Cortex of kidney (tissue), 1 donor: ENCODE measurements at places on chromosomes 13 and 19.

DNA sequence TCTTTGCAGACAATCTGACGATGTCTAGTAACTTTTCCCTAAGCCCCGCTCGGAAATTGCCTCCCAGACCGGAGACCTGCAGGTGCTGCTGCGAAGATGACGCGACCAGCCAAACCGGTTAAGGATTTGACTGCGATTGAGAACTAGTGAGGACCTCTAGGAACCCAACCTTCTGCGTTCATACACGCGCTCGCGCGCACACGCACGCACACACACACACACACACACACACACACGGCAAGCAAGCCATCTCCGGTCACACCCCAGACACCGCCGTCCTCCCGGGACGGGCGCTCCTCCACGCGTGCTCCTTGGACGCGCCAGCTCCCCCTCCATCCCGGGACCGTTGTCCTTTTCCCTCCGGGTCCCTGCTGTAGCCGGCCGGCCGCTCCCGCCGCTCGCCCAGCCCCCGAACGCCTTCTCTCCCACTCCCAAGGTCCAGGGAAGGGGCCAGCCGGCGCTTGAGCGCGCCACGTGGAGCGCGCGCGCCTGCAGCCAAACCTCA lies 1.2 kb downstream of the TBC1D4 start:
- DNase-seq: peak; percentile 9

DNA sequence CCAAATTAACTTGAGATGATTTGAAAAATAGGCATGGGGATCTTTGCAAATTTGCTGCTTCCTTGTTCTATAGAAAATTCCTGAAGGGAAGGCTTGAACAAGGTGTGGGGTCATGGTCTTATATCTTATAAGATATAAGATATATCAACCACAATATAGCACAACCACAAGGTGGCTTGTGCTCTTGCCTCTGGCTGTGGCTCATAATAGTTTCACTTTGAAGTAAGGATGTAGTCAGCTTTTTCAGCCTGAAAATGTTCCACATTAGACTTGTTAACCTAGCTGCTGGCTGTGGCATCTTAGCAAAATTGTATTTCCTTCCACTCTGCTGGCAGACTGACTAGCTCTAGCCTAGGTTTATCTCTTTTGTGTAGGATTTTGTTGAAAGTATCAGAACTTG lies 169.7 kb downstream of the KLF5 start:
- DNase-seq: no peak

GRCh38 chr13:33100886-33101285 lies 84.7 kb downstream of the KL start:
- no peak for DNase-seq

GRCh38 chr19:6887316-6887715 lies at the start of gene ADGRE1:
ADGRE1 (plus strand) TSS chr19:6887579; CDS start chr19:6887609, 30 bp downstream.
- no peak for DNase-seq

DNA sequence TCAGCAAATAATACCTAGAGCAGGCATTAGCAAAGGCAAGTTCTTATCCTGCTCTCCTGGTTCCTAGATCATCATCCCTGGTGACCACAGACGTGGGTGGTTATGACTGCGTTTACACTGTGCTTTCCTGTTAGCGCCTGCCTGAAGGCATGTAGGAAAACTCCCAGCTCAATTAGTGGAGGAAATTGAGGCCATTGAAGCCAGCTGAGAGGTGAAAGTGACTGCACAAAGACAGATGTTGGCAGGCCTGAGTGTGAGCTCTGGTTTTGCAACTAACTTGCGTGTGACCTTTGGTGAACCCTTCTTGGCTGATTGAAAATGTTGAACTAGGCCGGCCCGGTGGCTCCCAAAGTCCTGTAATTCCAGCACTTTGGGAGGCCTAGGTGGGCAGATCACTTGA lies 17.5 kb upstream of the NWD1 start:
- no peak for DNase-seq

DNA sequence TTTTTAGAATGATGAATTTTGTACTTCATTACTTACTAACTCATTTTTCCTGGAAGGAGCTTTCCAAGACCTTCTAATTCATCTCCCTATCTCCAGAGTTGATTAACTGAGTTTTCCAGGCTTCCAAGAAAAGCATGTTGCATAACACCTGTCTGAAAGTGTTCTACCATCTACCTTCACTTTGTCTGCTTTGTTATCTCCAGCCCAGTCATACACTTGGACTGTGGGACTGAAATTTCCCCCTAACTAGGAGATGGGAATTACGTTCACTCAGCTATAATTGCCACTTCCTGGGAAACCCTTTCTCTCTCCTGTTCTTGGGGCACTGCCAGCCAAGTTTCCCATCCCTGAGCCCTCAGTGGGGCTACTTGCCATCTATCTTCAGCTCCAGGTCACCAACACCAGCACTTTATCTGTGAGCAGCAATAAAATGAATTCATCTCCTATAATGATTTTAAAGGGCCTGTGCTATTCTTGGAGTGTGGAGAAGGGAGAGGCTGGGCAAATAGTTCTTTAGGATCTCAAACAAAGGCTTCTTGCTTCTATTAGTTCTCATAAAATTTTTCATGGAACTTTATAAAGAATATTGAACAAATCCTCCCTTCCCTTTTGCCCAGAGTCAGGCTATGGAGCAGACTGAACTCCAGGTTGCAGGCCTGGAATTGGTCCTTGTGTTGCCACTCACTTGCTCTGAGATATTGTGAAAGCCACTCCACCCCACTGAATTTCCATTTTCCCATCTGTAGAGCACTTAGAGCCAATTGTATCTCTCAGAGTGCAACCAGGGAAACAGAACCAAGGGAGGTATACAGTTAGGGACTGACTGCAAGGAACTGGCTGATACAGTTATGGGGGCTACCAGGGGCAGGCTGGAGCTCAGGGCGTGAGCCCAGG lies 17.8 kb upstream of the ATP12A start:
- no peak for DNase-seq

- no peak for DNase-seq
Measured at GRCh38 chr19:1264801-1265614, 4.1 kb upstream of the CIRBP start.

GRCh38 chr13:114112826-114113322 lies 19.5 kb downstream of the RASA3 start:
- DNase-seq: no peak

- no peak for DNase-seq
Measured at GRCh38 chr13:31045286-31046081, 113.0 kb downstream of the TEX26 start.

GRCh38 chr13:75788481-75788981 lies 152.4 kb downstream of the LMO7 start:
- no peak for DNase-seq

GRCh38 chr19:9878511-9879196 lies 43.5 kb downstream of the PIN1 start:
- DNase-seq: no peak

GRCh38 chr13:24152292-24153214 lies 8.0 kb upstream of the SPATA13 start:
- no peak for DNase-seq

- no peak for DNase-seq
Measured at GRCh38 chr13:111657013-111657412, 336.6 kb downstream of the TEX29 start.

- DNase-seq: no peak
Measured at GRCh38 chr13:38582133-38582532, 104.7 kb upstream of the FREM2 start.

- DNase-seq: no peak
Measured at GRCh38 chr19:16136185-16136999, 7.1 kb upstream of the HSH2D start.

- no peak for DNase-seq
Measured at GRCh38 chr19:32219392-32219791, 126.0 kb upstream of the ZNF507 start.

DNA sequence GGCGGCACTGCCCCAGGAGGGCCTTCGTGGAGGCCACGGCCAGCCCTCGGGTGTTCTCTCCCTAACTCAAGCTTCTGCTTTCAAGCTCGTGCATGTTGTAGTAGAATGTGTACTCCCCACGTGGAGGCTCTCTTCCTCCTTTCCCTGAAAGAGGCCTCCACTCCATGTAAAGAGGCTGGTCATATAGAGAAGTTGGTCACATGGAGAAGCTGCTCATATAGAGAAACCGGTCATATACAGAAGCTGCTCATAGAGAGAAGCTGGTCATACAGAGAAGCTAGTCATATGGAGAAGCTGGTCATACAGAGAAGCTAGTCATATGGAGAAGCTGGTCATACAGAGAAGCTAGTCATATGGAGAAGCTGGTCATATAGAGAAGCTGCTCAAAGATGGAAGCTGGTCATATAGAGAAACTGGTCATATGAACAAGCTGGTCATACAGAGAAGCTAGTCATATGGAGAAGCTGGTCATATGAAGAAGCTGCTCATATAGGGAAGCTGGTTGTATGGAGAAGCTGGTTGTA lies 152.5 kb downstream of the COL4A1 start:
- no peak for DNase-seq

DNA sequence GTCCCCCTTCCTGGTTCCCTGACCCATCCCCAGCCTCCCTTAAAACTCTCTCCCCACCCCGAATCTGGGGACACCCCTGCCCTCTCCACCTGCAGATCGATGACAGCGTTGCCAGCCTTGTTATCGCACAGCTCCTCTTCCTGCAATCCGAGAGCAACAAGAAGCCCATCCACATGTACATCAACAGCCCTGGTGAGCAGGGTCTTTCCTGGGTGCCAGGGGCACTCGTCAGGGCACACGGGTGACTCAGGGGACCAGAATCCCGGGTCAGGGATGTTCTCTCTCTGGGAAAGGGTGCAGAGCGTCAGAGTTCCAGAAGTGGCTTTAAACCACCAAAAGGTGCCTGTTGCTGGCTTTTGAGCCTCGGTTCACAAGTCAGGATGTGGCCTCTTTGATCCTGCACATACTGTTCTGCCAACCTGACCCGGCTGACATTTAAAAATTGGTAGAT lies 1.0 kb downstream of the CLPP start:
- DNase-seq: no peak

GRCh38 chr19:38739440-38740256 lies 4.6 kb downstream of the CAPN12 start:
- DNase-seq: no peak

GRCh38 chr19:39448271-39448670 lies 2.9 kb downstream of the SUPT5H start:
- DNase-seq: no peak

GRCh38 chr13:111046590-111047141 lies 68.4 kb upstream of the ARHGEF7 start:
- DNase-seq: no peak

GRCh38 chr13:95480791-95481780 lies 71.4 kb upstream of the CLDN10 start:
- no peak for DNase-seq

DNA sequence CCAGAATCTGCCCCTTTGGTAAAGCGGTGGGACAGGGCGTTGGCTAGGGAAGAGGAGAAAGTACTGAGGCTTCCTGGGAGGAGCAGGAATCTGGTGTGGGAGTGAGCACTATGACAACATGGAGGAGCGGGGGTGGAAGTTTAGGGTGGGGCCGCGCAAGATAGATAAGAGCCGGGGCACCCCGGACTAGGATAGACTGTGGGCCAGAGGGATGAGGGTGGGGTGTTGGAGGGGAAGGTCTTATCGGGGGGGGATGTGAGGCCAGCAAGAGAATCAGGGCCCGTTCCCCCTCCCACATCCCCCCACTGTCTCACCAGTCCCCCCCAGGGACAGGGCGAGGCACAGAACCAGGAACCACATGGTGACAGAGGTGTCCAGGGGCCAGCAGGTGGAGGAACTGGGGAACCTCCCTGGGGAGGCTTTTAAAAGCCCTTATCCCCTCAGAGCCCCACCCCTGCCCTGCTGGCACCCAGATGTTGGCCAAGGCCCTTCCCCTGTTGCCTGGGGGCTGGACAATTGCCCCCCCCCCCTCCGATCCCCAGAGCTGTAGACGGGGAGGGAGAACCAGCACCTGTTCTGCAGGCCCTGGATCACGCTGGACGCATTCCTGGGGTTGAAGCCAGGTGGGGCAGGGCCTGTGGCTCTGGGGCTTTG lies at the start of gene KLK1:
Gene KLK1 (minus strand): TSS at position 399 of the 654 bp plus-strand sequence. CDS start 39 bp downstream, at position 360.
- DNase-seq: no peak

- DNase-seq: no peak
Measured at GRCh38 chr13:40472427-40473220, 193.8 kb downstream of the FOXO1 start.

- DNase-seq: no peak
Measured at GRCh38 chr19:47227352-47228167, 3.4 kb downstream of the BBC3 start.

DNA sequence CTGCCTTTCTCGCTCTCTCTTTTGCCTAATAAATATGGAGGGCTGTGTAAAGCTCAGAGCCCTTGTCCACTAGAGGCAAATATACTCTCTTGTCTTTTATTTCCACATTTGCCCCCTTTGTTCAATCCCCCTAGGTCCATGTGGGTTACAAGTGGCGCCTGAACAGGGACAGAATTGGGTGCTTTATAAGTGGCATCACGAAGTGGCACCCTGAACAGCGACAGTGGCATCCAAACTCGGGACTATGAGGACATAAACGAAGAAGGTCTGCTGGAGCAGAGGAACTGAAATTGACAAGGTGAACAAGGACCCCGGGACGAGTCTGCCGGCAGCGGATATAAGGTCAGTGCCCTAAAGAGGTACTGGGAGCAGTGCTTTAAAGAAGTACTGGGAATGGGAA lies 4.3 kb upstream of the ZNF610 start:
- DNase-seq: no peak

- DNase-seq: no peak
Measured at GRCh38 chr19:20444202-20444885, 121.2 kb downstream of the ZNF737 start.

GRCh38 chr13:21075011-21075378 lies 13.6 kb upstream of the LATS2 start:
- DNase-seq: no peak

- no peak for DNase-seq
Measured at GRCh38 chr13:49441846-49442245, 2.0 kb downstream of the CAB39L start.

DNA sequence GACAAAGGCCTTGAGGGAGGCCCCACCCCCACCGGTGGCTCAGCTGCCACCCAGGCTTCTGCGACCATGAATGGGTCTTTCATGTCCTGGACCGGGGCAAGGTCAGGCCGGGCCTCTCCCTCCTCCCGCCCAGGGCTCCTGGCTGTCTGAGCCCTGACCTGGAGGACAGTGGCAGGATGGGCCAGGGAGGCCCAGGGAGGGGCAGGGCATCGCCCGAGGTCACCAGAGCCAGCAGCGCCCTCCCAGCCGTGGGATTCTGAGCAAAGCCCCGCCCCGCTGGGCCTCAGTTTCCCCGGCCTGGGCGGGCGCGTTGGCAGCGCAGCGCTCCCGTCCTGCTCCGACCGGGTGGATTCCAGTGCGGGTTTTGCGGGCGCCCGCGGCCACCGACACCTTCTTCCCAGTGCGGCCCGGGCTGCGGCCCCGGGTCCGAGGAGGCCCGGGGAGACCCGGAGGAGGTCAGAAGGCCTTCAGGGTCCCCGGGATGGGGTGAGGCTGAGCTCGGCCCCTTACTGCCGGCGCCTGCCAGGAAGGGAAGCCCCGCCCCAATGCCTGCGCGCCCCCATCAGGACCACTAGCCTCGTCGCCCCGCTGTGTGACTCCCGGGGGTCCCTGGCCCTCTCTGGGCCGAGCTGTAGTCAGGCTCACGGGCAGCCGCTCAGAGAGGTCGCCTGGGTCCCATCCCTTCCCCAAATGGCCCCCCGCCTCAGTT lies 24.6 kb upstream of the SEMA6B start:
- no peak for DNase-seq
